Erythroblast (primary cell): ENCODE measurements at places on chromosomes 7 and 10.

DNA sequence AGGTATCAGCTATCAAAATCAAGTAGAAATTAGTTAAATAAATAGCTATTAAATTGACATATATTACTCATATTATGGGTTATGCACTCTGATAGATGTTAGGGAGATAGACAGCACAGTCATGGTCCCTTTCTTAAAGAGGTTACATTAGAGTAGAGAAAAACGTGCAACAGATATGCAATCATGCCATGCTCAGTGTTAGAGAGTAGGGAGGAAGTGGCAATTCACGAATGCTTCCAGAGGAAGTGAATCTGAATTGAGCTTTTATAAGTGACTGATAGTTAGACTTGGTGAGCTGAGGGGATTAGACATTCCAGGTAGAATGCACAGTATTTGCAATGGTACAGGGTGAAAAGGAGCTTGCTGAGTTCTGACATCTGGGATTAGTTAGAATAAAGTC lies 349.8 kb downstream of the NXPH1 start:
- no peak for DNase-seq

DNA sequence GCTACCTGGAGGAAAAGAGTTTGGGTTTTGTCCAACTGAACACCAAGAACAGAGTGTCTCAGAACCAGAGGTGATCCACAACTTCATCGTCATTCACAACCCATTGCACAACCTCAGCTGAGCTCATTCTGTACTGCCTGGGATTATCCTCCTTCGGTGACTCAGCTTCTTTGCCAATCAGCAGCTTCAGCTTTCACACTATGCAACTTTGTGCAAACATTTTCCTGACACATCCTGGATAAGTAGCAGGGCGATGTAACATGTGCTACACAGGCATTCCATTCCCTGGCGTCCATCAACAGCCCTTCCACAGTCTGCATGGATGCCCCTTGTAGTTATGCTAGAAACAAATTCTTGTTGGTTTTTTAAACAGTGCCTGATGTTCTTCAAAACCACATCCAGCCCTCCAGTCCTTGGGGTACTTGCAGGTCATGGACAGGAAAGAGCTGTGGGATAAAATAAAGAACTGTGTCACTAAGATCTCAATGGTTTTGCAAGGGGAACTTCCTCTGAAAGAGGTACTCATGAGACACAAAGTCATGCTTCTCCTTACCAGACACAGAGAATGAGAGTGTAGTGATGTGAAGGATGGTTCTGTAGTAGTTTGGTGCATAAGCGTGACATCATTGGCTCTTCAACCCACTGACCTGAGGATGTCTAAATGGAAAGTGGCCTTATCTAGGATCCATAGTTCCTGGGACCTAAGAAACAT lies 478.5 kb downstream of the KIF20B start:
- peak; percentile 20 for DNase-seq

DNA sequence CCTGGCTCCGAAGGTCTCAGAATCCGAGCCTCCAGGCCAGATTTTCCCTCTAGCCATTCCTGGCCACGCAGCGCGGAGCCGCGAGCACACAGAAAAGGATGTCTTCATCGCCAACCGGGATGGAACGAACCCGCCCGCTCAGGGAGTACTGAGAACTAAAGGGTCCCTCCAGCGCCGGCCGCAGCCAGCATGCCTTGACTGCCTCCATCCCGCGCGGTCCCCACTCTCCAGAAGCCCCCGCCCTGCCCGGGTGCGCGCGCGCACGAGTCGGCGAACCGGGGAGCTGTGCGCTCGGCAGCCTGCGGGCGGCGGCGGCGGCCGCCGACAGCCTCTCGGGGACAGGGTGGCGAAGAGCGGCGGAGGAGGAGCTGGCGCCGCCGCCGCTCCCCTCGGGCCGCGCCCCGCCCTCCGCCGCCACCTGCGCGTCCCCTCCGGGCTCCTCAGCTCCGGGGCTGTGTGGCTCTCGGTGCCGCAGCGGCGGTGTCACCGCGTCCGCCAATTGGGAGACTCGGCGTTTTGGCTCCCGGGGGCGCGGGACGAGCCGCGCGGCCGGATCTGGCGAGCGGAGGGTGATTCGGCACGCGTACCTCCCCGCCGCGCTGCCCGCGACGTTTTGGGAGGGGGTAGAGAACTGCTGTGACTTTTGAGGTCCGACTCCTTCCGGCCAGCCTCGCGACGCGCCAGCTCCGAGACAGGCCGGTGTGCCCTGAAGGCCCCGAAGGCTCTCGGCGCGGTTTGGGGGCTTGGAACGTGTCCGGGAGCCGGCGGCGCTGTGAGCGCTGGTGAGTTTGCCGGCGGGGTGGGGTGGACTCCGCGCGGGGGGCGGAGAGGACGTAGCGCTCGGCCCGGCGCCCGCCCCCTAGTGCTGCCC lies 453 bp upstream of the GALNT17 start:
- DNase-seq, result peak; percentile 1

DNA sequence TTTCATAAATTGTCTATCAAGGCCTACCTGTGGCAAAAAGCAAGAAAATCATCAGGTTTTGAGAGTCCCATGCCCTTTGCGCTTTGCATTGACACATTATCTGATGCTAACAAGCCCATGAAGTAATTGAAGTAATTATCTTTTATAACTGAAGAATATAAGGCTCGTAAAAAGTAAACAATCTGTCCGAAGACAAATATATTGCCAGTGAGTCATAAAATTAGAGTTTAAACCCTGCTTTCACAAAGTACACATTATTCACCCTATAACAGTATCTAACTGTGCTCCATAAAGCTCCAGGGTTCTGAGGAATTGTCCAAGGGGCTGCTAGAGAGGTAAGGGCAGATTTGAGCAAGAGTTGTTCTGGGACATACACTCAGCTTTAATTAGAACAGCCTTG lies 102.3 kb upstream of the PPP1R3A start:
- no peak for DNase-seq

DNA sequence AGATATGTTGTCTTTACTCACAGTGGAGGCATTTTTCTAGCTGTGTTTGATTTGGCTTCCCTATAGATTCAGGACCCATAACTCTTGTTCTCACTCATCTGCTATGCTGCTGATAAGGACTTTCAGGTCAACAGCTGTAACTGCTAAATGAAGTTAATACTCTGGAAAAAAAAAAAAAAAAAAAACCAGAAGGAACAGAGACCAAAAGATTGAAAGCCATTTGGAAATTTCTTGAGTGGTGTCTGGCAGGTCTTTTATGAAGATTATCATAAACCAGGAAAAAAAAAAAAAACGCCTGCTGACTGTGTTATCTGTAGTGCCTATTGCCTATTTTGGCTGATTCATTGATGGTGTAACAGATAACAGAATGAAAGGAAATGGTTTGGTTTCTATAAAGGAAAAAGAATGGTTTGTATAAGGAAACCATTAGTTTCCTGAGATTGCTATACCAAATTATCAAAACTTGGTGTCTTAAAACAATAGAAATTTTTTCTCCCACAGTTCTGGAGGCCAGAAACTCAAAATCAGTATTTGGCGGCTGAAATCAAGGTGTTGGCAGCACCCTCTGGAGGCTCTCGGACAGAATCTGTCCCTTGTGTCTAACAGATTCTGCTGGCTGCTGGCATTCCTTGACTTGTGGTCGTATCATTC lies 60.5 kb upstream of the BET1 start:
- peak; percentile 10 for DNase-seq

GRCh38 chr7:119943942-119944600 lies 328.9 kb upstream of the KCND2 start:
- DNase-seq, result peak; percentile 55

DNA sequence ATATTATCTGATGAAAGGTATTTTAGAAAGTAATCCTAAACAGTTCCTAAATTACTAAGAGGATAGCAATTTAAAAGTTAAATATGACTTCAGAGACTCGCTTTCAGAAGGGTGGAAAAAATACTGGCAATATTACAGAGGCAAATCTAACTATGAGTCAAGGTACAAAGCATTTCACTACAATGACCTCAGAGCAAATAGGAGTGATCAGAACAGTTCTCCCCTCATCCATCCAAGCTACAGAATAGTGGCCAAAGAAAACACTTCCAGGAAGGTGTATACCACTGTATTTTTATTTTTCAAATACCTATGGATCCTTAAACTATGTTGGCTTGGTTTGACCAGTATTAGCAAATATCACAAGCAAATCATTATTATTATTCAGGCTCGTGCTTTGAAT lies 112.8 kb upstream of the ODAD2 start:
- no peak for DNase-seq

GRCh38 chr10:3077940-3078630 lies 10.7 kb downstream of the PFKP start:
- DNase-seq, result no peak

DNA sequence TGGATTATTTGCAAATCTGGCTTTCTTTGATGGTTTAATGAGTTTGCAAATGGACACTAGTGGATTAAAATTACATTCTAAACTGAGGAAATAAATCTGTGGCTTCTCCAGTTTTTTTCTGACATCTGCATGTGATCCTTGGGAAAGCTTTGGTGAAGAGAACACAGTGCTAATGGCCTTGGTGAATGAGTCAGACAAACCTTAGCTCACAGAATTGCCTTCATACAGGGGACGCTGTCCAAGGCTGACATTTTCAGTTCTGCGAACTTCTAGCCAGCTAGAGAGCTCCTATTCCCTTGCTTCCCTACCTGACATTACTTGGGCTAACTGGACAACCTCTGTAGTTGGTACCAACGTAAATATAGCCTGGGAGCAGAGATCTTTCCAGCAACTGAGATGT lies 21.2 kb downstream of the BMPER start:
- no peak for DNase-seq

DNA sequence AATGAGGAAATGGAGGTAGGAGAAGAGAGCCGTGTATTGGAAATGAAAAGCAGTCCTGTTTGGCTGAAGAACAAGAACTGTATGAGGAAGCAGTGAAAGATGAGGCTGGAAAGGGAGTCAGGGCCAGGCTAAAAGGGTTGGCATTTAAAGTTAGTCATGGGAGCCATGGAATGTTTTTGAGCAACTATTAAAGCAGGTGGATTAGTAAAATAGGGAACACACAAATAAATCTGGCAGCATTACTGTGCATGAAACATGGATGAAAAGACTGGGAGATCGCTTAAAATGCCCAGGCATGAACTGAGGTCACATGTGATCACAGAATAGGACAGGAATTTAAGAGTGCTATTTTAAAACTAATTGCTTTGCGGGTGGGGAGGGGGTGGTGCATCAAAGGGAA lies 1.4 kb upstream of the IFRD1 start:
- no peak for DNase-seq

DNA sequence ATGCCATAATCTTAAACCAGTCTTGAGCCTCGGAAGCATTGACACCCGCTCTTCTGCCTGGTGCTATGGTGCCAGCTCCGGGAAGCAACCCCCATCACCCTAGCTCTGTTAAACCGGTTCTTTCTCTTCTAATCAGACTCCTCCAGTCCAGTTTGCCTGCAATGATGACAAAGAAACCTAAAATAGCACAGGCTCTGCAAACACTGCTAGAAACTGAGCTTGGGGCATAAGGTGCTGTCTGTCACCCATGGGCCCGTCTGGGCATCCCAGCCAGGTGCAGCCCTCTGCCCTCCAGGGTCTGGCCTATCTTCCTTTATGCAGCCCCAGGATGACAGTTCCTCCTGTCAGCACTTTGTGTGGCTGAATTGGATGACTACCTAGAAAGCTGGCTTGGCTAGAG lies 14.2 kb upstream of the CAMK2G start:
- no peak for DNase-seq

DNA sequence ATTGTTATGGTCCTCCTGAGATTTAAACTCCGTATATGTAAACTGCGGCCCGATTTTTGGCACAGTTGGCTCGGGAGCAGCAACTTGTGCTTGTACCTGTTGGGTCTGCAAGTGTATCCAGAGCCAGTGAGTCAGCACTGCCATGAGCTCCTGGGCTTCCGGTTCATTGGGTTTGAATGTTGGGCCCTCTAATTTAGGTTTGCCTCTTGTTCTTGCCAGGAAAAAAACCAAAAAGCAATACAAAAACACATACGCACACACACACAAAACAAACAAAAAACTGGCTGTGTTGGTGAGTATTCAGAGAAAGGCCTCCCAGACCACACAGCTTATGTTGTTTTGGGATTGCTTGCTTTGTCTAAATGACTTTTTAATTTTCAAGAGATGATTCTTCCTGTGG lies 26.3 kb downstream of the SND1 start:
- DNase-seq, result no peak

DNA sequence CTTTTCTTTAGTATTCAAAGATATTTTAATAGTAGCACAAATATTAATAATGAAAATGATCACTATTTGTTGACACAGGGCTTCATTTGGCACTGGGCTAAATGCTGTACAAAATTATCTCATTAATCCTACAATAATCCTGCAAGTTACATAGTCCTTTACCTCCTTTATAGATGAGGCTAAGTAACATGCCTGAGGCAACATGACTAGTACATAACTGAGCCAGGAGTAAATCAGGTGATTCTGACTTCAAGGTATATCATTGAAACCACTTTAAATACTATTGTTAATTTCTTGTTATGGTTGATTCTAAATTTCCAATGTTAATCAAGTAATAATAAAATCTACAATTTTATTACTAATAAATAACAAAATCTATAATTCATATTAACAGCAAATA lies 39.8 kb downstream of the SEM1 start:
- DNase-seq, result no peak

- DNase-seq, result no peak
These were observed 3.1 kb upstream of the MACC1 start for GRCh38 chr7:20220293-20220761.

DNA sequence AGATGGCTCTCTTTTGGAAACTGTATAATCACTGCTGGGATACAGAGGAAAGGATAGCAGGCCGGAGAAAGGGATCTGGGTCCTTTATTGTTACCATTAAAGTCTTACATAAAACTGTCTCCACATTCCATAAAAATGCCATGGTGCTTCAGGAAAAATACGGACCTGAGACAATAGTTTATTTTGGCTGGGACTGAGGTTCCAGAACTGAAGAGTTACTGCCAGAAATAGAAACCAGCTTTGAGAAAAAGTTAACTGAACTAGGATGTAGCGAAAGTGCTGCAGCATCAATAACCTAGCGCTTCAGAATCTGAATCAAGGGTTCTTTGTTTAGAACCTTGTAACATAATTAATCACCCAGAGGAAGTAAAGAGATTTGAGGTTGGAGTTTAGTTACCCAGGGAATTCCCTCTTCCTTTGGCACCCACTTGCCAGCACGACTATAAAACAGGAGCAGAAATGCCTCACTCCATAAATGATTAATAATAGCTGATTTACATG lies 38.0 kb downstream of the MEOX2 start:
- no peak for DNase-seq

DNA sequence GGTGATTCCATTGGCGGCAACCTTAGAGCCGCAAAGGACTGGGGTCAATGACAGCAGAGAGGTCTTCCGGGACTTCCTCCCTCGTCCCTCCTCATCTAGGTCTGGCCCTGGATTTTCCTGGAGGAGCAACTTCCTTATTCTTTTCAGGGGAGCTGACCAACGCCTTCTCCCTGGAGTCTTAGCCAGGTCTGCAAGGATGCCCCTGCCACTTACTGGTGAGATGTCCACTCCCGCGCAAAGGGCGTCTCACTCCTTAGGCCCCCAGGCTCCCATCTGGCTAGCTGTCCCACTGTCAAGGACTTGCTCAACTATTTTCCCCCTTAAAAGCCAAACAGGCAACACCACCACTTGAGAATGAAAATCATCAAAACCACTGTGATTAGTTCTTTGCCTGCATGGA lies 42.0 kb upstream of the NMT2 start:
- no peak for DNase-seq
